ENCODE measurements at places on chromosomes 5 and 9.

DNA sequence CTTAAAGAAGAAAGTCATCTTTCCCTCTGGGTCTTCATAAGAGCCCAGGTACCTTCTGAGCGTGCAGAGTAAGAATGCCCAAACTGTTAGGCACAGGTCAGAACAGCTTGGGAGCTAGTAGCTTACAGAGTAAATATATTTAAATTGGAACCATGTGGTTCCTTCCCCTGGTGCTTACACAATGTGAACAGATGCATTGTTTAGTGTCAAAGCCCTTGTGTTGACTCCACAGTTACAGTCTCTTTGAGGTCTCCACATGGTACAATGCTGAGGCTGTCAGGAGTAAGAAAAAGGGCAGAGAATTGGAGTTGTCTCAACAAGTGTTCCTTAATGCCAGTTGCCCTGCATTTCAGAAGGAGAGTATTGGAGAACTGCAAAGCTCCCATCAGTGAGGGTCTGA, 188.5 kb downstream of the PAPPA start:
- no peak for DNase-seq

DNA sequence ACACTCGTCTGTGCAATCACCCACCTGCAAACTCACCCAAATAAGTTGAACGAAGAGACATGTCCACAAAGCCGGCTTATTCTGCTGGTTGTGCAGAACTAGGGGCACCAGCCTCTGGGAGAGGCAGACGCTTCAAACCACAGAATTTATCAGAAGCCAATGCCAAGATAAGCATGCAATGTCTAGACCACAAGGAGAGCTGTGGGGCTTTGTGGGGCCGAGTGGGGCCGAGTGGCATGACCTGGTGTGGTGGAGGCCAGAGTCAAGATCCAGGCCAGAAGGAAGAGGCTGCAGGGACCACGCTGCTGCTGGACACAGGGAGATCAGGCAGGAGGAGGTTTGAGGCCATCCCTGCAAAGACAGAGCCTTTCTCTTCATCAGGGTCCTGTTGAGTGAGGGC, 259.0 kb downstream of the IRX2 start:
- DNase-seq, result no peak

- DNase-seq, result no peak
Measured at GRCh38 chr5:9239071-9239470, 306.8 kb downstream of the SEMA5A start.

GRCh38 chr9:18002718-18003438, 424.0 kb downstream of the SH3GL2 start:
- DNase-seq, result no peak

- no peak for DNase-seq
Measured at GRCh38 chr9:137988051-137988450, 110.5 kb downstream of the CACNA1B start.
